Sigmoid colon (tissue), 7 donors: ENCODE measurements at places on chromosomes 4 and X. TPM values are rescaled to one million over a fixed set of nuclear protein-coding genes. Genes with fewer than 3 reads are reported as not detected.

The ELOVL6 gene
- 1.3 TPM for total RNA-seq

The CXorf65 gene
- not detected for total RNA-seq

The PPEF2 gene
- total RNA-seq, result 0.33 TPM

The UVSSA gene
- total RNA-seq, result 7.1 TPM

The RBMX2 gene
- total RNA-seq, result 18.9 TPM

The TCEAL6 gene
- total RNA-seq, result 1.8 TPM

The DCLK2 gene
- total RNA-seq, result 30.7 TPM

The RTL9 gene
- total RNA-seq, result 0.28 TPM

The FGB gene
- total RNA-seq, result not detected

The IGSF1 gene
- total RNA-seq, result 0.49 TPM

The ADH4 gene
- total RNA-seq, result not detected

The MAGEC3 gene
- total RNA-seq, result not detected

The FGG gene
- not detected for total RNA-seq

The AFP gene
- total RNA-seq, result not detected

The YIPF7 gene
- not detected for total RNA-seq

The MXRA5 gene
- 5.9 TPM for total RNA-seq

The APBB2 gene
- total RNA-seq, result 69.1 TPM

The P2RY10 gene
- total RNA-seq, result not detected

The AADAT gene
- total RNA-seq, result 4.3 TPM

The TCEAL7 gene
- total RNA-seq, result 19.7 TPM

The GSPT2 gene
- total RNA-seq, result 3.9 TPM

The PABPC5 gene
- 4.7 TPM for total RNA-seq

The ZNF280C gene
- 5.6 TPM for total RNA-seq

The RBBP7 gene
- 99.8 TPM for total RNA-seq

The CT45A1 gene
- total RNA-seq, result not detected

The SFRP2 gene
- 12.1 TPM for total RNA-seq

The SH2D1A gene
- not detected for total RNA-seq

The TMSB15B gene
- 4.4 TPM for total RNA-seq

The ABLIM2 gene
- 3.1 TPM for total RNA-seq

The FATE1 gene
- total RNA-seq, result not detected

The PHOX2B gene
- total RNA-seq, result 3.6 TPM

The GAGE12J gene
- not detected for total RNA-seq
